ENCODE measurements at places on chromosomes 12 and 14. TPM values are rescaled to one million over a fixed set of nuclear protein-coding genes. Genes with fewer than 3 reads are reported as not detected.

IRAK4 gene
- 4.5 TPM for total RNA-seq

TMX1 gene
- 51.4 TPM for total RNA-seq

DNA sequence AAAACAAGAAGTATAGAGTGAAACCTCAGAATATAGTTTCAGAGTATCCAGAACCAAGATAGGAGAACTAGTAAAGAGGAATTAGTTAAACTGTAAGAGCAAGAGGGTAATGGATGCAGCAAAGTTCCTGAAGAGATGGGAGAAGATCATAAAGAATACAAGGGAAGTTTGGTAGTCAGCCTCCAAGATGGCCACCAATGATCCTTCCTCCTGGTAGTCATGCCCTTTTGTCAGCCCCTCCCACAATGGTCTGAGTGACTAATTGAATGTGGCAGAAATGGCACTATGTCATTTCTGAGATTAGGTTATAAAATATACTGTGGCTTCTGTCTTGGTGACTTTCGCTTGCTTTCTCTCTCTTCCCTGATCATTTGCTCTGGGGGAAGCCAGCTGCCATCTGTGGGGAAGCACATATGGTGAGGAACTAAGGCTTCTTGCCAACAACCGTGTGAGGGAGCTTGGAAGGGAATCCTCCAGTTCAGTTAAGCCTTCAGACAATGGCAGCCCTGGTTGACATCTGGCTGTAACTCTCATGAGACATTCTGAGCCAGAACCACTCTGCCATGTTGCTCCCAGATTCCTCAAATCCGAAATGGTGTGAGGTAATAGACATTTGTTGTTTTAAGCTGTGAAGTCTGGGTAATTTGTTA lies 55.3 kb upstream of the AMN1 start:
- DNase-seq: no peak

- DNase-seq: no peak
Measured at GRCh38 chr14:64572386-64573104, 22.8 kb downstream of the PPP1R36 start.

DNA sequence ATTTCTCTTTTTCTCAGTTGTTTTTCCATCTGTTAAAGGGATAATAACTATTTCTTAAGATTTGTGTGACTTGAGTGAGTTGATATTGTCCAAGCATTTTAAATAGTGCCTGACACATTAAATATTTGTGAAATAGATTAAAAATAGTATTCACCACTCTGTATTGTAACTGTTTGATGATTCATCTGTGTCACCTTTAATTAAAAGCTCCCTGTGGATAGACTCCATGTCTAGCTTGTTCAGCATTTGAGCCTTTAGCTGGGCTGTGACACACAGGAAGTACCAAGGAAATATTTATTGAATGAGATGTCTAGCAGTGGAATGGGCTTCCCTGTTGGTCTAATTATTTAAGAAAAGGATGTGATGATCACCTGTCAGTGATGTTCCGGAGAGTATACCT lies 1.8 kb upstream of the GLIPR1L2 start:
- no peak for DNase-seq

All from H7 (cell line).